ENCODE measurements at places on chromosomes 1 and 21.
A peak's percentile ranks its signal among the peaks of the same experiment; 100 is the strongest.

DNA sequence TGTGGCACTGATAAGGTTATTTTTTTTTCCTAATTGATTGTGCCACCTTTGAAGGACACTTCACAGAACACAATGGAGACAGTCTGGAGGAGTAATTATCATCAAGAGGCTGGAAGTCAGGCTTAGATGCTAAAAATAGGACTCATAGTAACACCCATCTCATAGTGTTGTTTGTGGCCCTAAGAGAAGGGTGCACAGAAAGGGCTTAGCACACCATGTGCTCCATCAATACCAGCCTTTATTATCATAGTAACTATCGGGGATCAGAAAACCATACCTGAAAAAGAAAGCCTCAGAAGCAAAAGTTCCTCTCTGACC lies 11.9 kb downstream of the NIPAL3 start:
- DNase-seq: no peak

DNA sequence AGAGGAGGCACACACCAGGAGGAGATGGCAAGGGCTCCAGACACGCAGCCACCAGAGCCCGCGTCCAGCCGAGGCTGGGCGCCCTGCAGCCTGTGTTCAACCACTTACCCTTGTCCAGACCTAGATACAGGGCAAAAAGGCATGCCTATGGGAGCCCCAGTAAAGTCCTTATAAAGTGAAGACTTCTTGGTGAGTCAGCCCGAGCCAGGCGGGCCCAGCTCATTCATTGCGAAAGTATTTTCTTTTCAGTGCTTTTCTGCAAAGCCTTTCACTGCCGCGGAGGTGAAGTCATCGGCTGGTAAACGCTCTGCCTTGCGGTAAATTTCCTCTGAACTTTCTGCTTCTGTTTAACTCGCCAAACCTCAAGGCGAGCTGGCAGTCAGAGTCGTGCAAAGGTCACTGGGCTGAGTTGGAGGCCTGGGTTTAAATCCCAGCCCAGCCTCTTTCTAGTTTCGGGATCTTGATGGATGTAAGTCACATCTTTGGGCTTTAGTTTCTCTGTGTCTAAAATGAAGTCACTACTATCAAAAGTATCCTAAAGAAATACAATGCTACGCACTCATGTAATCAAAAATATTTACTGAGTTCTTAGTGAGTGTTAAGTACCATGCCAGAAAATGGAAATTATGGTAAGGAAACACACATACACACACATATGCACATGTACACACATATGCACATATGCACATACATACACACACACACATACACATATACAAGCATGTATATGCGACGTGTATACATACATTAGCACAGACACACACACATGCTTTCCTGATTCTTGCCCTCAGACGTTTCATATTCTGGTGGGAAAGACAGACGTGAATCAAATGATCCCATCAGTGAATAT lies 54.7 kb upstream of the IFFO2 start:
- DNase-seq: peak; percentile 31

GRCh38 chr1:71640998-71641397 lies 560.2 kb upstream of the ZRANB2 start:
- DNase-seq: no peak

GRCh38 chr1:96059736-96060135 lies 661.8 kb upstream of the PTBP2 start:
- no peak for DNase-seq

DNA sequence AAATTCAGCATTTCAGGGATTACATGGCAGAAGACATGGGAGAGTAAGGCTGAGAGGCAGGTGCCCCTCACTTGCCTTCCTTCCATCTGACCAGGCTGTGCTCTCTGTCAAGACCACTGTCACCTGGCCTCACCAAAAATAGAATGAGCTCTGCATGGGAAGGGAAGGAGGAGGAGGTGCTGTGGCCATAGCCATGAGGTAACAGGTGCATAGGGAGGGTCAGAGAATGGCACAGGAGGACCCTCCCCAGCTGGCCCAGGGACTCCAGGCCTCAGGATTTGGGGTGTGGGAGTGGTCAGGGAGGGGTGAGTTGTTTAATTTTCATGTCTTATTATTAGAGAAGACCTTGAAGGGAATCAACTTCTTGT lies 192.3 kb downstream of the FCRL5 start:
- no peak for DNase-seq

GRCh38 chr1:66502086-66502485 lies 31.9 kb upstream of the SGIP1 start:
- DNase-seq: no peak

DNA sequence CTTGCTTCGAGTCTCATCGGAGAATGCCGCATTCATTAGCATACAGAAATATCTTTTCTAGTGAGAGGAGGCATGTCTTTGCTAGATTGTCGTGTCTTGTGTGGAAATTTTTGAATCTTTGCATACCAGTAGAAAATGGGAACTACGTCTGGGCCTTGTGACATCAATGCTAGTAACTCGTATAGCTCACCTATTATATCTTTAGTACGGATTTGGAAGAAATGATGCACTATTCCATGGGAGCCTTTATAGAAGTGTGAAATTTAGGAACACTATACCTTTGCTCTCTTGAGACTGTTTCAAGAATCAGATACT lies 835 bp downstream of the UHMK1 start:
- no peak for DNase-seq

DNA sequence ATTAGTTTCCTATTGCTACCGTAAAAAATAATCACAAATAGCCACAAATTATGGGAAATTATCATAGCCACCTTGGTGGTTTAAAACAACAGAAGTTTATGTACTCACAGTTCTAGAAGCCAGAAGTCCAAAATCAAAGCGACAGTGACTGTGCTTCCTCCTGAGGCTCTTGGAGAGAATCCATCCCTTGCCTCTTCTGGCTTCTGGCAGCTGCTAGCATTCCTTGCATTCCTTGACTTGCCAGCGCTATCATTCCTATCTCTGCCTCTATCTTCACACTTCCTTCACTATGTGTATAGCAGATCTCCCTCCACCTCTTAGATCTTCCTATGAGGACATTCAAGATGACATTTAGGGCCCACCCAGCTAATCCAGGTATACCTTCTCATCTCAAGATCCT lies 180.1 kb upstream of the USP25 start:
- DNase-seq: no peak

DNA sequence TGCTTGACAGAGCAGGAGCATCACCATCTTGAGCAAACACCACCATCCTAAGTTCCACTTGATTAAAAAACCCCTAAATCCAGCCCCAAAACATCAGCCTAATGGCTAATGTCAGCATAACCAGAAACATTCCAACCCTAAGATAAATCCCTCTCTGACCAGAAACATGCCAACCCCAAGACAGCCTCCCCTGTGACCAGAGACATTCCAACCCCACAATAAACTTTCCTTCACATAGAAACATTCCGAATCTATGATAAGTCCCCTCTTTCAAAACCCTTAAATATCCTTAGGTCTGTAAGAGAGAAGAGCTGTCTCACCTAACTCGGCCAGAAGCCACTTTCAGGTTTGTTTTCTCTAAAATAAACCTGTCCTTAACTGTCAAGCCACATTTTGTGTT lies 17.4 kb upstream of the SLC2A5 start:
- no peak for DNase-seq

- no peak for DNase-seq
These were observed 12.8 kb upstream of the RIPK4 start for GRCh38 chr21:41779659-41780058.

DNA sequence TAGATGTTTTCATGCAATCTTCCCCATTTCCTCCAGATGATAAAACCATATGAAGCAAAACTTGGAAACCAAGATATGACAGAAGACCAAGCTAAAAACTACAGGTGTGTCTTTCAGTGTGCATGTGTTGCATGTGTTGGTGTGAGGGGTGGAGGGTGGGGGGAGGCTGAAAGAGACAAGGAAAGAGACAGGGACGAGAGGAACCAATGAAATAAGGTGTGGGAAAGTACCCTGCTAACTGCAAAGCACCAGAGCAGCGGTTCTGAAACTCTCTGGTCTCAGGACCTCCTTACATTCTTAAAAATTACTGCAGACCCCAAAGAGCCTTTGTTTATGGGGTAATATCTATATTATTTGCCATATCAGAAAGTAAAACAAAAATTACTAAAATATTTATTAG lies 87.4 kb upstream of the HIVEP3 start:
- DNase-seq: no peak

DNA sequence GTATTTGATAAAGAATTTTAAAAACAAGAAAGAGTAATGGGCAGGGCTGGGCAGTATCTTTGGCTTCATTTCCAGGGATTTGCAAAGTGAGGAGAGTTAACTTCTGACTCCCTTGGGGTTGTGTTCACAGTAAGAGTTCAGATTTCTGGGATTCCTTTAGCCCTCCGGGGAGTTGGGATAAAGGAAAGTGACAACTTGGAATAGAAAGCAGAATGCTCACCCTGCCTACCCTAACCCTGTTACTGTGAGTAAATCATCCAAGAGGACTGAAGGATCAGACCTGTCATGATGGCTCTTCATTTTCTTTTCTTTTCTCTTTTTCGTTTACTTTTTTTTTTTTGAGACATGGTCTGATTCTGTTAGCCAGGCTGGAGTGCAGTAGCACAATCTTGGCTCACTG lies 76.1 kb downstream of the CACHD1 start:
- no peak for DNase-seq

DNA sequence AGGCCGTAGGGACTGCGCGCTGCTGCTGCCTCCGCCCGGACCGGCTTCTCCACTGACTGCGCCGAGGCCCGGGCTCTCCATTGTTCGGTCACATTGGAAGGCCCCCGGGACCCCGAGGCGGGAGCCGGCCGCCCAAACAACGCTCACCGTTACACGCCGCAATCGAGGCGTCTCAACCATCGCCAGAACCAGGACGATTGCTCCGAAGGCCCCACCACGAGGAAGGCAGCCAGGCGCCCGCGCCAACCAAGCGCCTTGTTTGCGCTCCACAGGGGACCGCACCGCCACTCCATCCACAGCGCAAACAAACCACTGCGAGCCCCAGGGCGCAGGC lies 595 bp downstream of the GLUL start:
- DNase-seq: no peak

DNA sequence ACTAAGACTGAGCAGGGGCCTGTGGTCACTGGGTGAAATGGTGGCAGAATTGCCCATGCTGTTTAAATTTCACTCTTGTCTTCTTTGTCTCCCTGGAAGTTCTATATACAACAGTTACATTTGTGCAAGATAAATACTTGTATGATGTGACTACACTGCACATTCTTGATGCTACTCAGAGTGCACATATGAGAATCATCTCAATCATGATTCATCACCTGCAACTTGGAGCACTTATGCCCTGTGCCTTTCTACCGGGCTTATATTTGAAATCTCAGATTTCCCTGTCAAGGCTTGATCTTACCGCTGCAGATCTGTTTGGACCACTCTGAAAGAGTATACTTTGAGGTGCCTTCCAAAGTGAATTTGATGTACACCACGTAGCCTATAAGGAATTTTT lies 10.6 kb downstream of the PGM1 start:
- no peak for DNase-seq

- DNase-seq: no peak
These were observed 59.3 kb downstream of the SLC9A1 start for GRCh38 chr1:27095576-27095975.

DNA sequence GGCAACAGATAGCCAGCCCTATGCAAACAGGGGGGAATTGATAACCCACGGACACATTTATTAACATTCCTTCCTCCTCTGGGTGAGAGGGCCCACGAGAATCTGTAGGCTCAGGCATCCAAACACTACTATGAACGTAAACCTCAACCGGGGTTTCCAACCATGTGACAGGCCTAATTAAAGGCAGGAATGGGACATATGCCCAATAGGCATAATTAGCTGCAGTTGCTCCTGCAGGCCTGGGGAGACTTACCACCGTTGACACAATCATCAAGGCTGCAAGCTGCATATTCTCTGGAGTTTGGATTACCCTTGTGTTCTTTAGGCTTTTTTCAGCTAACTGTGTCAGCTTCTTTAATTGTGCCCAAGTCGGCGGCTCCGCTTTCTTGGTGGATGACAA lies 22.2 kb upstream of the GBP1 start:
- no peak for DNase-seq

DNA sequence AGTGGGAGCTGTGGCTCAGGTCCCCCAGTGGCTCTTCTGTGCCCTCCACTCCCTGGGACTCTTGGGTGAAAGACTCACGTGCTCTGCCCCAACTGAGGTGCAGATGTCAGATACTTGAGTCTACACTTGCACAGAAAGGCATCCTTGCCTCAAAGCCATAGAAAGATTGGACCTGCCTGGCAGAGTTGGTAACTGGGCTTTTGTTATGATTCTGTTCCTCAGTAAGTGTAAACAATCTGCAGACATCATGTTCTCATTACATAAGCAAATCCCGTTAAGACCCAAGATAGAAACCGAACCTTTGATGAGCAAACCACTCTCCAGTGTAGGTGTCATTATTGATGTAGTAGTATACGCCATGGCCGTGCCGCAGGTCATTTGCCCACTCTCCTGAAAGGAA lies 10.0 kb downstream of the RSPH1 start:
- no peak for DNase-seq

GRCh38 chr1:65026235-65026634 lies 59.9 kb upstream of the JAK1 start:
- DNase-seq: no peak

- peak; percentile 76 for DNase-seq
These were observed 21.1 kb downstream of the KIF17 start for GRCh38 chr1:20696397-20697333.

DNA sequence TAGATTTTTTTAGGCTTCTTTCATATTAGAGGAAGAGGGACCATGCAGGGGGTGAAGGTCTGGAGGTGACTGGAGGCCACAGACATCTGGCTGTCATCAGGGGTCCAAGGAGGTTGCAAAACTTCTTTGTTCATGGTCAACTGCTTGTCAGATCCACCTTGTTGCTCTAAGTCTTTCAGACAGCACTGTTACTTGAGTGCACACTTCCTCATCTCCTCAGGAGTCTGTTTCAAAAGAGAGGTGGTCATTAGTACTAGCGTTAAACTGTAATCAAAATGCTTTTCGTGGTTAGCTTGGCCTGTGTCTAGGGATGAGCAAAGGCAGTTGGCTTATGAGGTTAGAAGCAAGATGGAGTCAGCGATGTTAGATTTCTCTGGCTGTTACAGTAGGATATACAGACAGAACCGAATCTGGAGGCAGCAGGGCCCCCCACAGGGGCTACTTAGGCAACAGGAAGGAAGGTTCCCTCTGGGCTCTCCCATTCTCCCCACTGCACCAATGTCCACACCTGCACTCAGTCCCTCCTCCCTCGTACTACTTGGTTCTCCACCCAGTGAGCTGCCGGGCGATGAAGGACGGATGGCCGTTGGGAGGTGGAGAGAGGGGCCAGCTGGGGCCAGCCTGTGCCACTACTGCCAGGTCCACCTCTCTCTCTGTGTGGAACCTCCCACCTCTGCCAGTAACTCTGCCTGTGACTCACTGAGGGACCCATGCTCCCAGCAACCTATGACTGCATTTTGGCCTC lies 57.2 kb downstream of the TOR1AIP2 start:
- DNase-seq: no peak

DNA sequence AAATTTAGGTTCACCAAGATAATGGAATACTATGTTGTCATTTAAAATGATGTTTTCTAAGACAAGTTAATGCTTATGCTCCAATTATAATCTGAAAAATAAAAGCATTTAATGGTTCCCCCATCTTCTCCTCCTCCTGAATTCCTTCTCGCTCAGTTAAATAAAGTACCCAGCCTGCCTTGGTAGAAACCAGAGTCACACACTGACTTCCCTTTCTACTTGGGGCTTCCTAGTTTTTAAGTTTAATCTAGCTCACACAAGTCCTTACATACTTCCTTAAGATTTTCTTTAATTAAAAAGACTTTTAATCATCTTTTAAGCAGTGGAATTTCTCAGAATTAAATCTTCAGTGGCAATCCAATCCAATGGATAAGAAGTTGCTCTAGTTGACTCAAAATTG lies 32.9 kb downstream of the CD58 start:
- no peak for DNase-seq
